ENCODE measurements at places on chromosomes 6 and 20. TPM values are rescaled to one million over a fixed set of nuclear protein-coding genes. Genes with fewer than 3 reads are reported as not detected.

The TAGAP gene
- not detected for total RNA-seq

The PRDM13 gene
- total RNA-seq = not detected

The ANKRD66 gene
- not detected for total RNA-seq

The NOX3 gene
- total RNA-seq = not detected

The TCP11 gene
- not detected for total RNA-seq

The GPLD1 gene
- not detected for total RNA-seq

The TRPC4AP gene
- total RNA-seq = 44.9 TPM

The MACROD2 gene
- 0.24 TPM for total RNA-seq

DNA sequence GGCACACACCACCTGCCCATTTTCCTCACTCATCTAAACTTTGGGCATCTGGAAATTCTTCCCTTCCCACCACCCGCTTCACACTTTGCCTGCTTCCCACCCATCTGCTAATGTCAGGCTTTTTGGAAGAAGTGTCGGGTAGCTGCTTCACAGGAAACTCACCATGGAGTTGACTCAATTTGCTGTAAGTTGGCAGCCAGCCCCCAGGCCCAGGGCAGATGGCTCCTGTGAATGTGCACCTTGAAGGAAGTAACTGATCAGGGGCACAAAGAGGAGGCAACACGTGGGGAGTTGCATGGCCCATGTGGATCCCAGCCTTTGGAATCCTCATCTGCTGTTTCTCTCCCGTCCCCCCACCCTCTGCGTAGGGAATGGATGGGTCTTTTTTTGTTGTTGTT lies 87.3 kb downstream of the PPP1R14C start:
- no peak for DNase-seq

DNA sequence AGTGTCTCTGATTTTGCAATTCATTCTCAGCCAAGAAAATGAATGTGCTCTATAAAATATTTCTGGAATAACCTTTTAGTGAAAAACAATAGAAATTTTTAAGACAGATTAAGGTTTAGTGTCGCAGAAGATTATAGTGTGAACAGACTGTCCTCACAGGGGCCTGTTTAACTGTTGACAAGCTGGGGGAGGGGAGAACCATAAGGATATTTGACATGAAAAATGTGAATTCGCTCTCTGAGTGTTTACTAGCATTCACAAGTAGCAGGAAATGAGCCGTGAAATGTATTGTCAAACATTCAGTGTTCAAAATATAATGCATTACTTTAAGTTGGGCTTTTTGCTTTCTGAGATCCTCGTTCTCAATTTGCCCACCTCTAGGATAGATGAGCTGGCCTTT lies 134.8 kb upstream of the TSHZ2 start:
- DNase-seq = no peak

DNA sequence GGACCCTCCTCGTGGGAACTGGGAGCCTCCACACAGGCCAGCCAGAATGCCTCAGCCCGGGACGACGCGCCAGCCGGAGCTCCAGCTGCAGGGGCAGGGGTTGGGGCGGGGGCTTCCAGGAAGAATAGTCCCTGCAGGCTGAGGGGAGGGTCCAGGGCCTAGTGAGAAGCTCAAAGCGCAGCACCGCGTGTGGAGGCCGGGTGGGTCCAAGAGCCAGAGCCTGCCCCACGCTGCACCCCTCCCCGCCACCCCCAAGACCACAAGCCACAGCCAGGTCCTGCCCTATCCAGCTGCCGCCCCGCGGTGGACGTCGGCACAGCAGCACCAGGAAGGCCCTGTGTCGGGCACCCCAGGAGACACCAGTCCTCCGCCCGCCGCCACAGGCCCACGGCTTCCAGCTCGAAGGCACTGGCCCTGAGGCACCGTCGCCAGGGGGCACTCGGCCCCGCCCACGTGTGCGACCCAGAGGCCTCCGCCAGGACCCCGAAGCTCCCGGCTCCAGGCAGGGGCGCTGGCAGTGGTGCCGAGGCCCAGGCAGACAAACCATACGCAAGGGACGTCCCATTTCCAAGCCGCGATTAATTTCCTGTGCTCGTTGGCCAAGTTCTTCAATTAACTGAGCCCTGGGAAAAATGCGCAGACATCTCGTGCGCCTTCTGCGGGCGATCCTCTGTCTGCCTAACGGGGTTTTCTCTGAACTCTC lies 19.5 kb downstream of the KCNQ2 start:
- DNase-seq = peak; percentile 30

DNA sequence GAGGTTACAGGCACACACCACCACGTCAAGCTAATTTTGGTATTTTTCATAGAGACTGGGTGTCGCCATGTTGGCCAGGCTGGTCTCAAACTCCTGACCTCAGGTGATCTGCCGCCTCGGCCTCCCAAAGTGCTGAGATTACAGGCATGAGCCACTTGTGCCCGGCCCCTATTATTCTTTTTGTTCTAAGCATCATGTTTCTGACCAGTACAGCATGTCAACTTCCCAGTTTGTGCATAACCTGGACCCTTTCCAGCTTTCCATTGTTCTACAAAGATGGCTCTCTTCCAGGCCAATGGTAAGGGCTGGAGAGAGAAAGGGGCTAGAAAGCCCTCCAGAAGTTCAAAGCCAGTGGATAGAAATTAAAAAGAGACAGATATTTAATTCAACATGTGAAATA lies 91.3 kb upstream of the TNFAIP3 start:
- DNase-seq = no peak

- no peak for DNase-seq
Observed at GRCh38 chr6:161549977-161550655, 276.3 kb upstream of the AGPAT4 start.

GRCh38 chr6:29938746-29939508 lies 3.4 kb upstream of the HLA-A start:
- no peak for DNase-seq

DNA sequence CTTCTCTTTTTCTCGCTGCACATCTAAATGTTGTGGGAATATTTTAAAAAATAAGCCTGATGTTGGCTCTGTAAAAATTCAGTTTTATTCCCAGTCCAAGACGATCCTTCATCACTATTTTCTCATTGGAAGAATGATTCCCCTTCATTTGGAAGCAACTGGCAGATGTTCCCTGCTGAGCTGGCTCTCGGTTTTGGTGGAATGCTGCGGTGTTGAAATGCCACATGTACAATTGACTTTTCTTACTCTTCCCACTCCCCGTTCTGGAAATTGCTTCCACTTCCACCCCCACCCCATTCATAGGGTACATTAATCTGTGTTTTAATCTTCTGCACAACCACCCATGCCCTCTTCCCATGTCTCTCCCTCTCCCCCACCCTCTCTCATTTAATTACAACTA lies 496.3 kb upstream of the MAP3K7 start:
- peak; percentile 28 for DNase-seq

DNA sequence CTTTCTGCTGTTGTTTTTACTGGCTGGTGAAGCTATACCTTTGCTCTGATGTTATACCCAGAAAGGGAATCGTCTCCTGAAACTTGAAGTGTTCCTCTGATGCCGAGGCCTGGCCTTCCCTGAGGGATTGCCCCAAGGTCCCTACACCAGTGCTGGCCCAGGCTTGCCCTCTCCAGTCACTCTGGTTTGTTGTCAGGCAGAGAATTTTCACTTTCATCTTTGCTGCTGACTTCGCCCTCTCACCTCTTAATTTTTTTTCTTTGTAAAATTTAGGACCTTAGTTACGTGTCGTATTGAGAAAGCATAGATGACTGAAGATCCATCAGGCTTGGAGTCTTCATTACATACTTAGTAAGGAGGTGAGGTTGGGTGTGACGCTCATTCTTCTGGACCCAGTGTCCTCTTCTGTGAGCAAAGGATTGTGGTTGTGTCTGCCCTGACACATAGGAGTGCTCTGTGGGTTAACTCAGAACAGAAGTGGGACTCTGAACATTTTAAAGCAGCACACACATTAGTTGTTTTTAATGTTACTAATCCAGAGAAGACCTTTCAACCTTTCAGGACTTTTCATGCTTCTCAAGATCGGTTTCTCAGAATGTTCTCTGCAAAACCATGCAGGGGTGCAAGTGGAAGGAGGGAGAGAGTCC lies 45.4 kb downstream of the TULP4 start:
- no peak for DNase-seq

GRCh38 chr20:48603819-48604405 lies 223.9 kb downstream of the PREX1 start:
- no peak for DNase-seq

DNA sequence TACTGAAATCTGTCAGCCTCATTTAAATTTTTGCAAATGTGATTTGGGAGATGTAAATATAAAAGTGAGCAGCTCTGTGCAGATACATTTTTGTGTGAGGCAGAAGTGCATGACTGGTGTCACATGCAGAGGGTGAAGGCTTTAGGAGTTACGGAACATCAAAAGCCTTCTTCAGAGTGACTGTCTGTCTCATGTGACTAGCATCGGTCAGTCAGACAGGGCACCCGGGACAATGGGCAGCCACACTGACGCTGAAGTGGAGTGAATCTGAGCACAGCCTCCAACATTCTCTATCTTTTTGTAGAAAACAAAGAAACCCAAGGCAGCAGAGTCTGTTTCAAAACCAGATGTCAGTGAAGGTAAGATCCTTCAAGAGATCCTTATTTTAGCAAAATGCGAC lies 7.9 kb upstream of the FAM209A start:
- DNase-seq = no peak

DNA sequence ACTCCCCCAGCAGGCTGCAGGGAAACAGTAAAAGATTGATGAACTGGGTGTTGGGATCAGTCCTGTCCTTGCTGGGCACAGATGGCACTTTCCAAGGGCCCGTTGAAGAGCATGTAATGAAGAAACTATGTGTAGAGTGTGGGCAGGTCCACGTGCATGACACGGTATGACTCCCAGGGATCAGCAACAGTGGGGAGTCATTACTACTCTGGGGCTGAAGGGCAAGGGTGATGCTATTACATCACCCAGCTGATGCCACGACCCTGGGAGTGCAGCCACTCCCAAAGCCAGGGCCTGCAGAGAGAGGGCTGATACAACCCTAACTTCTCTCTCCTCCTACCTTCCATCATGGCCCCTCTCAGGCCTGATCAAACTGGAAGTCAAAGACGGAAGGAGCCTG lies 20.1 kb downstream of the KCNK17 start:
- DNase-seq = peak; percentile 23

GRCh38 chr20:62104791-62105345 lies 17.4 kb upstream of the LSM14B start:
- DNase-seq = no peak

DNA sequence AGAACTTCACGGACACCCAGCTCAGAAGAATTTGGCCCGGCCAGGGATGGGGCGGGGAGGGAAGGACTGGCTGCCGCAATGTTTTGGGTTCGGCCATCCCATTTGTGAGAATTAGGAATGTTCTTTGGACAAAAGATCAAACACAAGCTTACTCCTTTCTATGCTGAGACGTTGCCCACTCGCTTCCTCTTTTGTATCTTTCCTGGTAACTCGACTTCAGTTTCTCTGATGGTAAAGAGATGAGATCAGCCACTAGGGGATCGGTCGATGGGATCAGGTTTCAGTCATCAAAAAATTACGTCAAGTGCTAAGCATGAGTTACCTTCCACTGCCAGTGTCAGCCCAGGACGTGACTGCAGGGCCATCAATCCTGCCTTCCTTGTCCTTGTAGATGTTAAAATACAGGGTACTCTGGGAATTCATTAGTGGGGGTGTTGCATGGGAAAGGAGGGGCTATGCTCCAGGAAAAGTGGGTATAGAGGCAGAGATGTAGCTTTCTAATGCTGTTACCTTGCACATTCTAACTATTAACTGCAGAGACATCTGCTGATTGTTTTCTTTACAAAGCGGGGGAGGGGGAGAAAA lies 190.2 kb downstream of the TSHZ2 start:
- DNase-seq = peak; percentile 42

- no peak for DNase-seq
Observed at GRCh38 chr20:51525241-51526105, 17.0 kb downstream of the NFATC2 start.

GRCh38 chr6:36649701-36650484 lies 28.6 kb upstream of the CDKN1A start:
- peak; percentile 40 for DNase-seq

GRCh38 chr20:41232973-41233926 lies 84.3 kb downstream of the ZHX3 start:
- peak; percentile 95 for DNase-seq

- DNase-seq = no peak
Observed at GRCh38 chr6:157571950-157572349, 191.0 kb downstream of the ZDHHC14 start.

DNA sequence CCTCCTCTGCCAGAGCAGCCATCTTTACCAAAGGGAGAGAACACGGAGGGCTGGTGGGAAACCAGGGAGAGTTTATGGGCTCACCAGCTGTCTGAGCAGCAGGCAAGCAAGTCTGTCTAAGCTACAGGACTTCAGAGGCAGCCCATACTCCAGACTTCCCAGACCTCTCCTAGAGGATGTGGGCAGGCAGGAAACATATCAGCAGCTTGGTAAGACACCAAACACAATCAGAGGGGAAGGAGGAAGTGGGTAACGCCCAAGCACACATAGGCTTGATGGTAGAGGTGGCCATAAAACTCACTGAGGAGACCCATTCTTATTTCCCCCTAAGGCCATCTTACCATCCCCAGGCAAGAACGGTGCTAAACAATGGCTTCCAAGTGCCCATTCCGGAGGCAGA lies 143.1 kb upstream of the ARID1B start:
- no peak for DNase-seq

DNA sequence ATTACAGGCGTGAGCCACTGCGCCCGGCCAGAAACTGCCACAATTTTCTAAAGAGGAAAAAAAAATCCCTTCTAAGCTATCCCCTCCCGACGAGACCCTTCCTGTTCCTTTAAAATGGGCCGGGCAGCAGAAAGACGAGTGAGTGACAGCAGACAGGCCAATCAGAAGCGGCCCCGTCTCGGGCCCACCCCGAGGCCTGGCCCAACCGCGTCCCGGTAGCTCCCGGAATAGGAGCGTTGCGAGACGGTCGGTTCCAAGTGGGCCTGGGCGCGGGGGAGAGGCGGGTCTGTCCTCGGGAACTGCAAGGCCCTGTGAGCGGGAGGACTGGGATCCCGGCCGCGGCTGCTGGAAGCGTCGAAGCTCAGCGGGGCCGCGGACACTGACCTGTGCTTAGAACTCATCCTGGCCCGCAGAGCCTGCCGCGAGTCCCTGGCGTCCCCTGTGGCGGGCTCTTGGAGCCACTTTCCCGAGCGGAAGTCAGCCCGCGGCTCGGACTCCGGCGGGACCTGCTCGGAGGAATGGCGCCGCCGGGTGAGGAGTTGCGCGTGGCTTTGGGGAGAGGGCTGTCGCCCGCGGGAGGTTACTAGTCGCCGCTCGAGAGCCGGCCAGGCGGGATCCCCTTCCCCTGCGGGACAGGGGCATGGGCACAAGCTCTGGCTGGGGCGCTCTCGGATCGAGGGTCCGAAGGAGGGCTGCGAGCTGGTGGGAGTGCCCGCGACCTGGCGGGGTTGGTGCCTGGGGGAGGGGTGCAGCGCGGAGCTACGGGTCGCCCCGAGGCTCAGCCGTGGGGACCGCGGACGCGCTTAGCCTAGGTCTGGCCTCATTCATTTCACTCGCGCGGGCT lies at the start of the genes MROH8 and RPN2:
TSS of gene MROH8 (minus strand) at position 710 of the 844 bp plus-strand sequence.
TSS of gene RPN2 (plus strand) at position 492 of the 844 bp plus-strand sequence. CDS start at position 519, 27 bp downstream.
- DNase-seq = peak; percentile 100

Data from RPMI7951 (cell line).